Trophoblast cell (in vitro differentiated cells and primary cell): ENCODE measurements at places on chromosomes 3 and 15.

DNA sequence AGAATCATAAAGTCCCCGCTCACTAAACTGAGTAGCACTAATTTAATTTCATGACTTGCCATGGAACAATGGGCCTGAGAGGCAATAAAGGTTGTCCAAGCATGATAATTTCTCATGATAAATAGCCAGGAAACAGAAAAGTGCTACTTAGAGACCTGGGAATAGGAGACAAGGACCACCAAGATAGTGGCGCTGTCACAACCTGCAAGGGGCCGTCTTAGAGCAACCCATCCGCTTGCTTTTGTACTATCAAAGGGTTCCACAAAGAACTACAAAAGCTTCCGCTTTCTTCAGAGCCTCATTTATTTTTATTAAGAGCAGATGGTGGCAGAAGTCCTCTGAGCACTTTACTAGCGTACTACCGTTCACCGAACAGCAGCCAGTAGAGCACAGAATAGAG lies 421.7 kb upstream of the GRM7 start:
- DNase-seq, result no peak
- no peak overlapping the region for H3K4me3 ChIP-seq
- H3K36me3 ChIP-seq, result no peaks in the 10 kb centered on the region
- no peaks in the 10 kb centered on the region for H3K4me1 ChIP-seq

- H3K4me1 ChIP-seq, result no peaks in the 10 kb centered on the region
- no peaks in the 10 kb centered on the region for H3K36me3 ChIP-seq
- H3K27ac ChIP-seq, result no peak overlapping the region
- DNase-seq, result peak; percentile 83
These were observed 1.1 kb downstream of the ATP13A4 start for GRCh38 chr3:193553586-193553985.

- no peak overlapping the region for H3K4me3 ChIP-seq
- DNase-seq, result no peak
- no peaks in the 10 kb centered on the region for H3K27me3 ChIP-seq
- H3K4me1 ChIP-seq, result no peaks in the 10 kb centered on the region
- peaks cover 5% of the 10 kb centered on the region for H3K36me3 ChIP-seq
These were observed 191.8 kb upstream of the CGNL1 start for GRCh38 chr15:57184502-57184901.

DNA sequence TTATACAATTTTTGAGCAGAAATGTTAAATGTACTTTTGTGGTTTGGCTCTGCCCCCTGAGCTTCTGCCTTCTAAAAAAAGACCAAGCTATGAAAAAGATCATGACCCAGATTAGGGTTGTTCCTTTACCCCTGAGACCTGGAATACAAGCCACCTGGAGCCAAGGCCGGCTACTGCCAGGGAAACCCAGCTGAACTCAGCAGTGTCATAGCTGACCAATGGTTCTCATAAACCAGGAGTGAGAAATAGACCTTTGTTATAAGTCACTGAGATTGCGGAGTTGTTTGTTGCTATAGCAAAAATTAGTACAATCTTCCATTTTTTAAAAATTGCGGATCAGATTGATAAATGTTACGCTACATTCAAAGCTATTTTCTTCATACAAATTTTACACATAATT lies 1261.7 kb downstream of the ROBO1 start:
- no peak overlapping the region for H3K27ac ChIP-seq
- H3K4me3 ChIP-seq, result no peak overlapping the region
- no peaks in the 10 kb centered on the region for H3K27me3 ChIP-seq
- H3K4me1 ChIP-seq, result peaks cover 8% of the 10 kb centered on the region

GRCh38 chr15:90205886-90206285 lies 4.8 kb downstream of the SEMA4B start:
- peaks cover 8% of the 10 kb centered on the region for H3K4me1 ChIP-seq
- H3K36me3 ChIP-seq, result peaks cover 5% of the 10 kb centered on the region
- H3K27ac ChIP-seq, result no peak overlapping the region
- no peak overlapping the region for H3K4me3 ChIP-seq
- no peaks in the 10 kb centered on the region for H3K27me3 ChIP-seq

DNA sequence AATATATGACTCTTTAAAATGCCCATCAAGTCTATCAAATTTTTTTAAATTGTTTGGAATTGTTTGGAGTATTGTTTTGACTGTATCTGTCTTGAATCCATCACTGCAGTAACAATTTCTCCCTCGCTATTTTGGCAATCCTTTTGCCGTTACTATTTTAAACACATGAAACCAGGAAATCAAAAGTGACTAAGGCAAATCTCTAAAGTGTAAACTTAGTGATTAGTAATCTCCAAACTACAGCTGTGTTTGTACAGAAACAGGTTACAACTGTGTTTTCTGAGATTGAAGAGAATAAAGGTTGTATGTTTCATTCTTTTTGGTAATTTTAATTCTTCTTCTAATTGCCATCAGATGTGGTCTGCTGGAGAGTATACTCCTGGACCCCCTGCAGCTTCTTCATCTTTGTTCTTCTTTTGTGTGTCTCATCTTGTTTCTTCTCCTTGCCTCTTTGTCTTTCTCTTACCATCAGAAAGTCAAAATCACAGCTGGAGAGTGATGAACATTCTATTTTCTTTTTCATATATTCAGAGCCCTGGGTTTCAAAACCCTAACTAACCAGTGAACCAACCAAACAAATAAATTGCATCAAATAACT lies 465.4 kb downstream of the RBMS3 start:
- no peak for DNase-seq
- H3K4me1 ChIP-seq, result no peaks in the 10 kb centered on the region
- no peaks in the 10 kb centered on the region for H3K36me3 ChIP-seq
- H3K27me3 ChIP-seq, result no peaks in the 10 kb centered on the region

GRCh38 chr3:101381809-101382208 lies 61.4 kb upstream of the IMPG2 start:
- no peak for DNase-seq
- peaks cover 7% of the 10 kb centered on the region for H3K4me1 ChIP-seq
- no peaks in the 10 kb centered on the region for H3K27me3 ChIP-seq

GRCh38 chr15:81776976-81777375 lies 268.8 kb downstream of the MEX3B start:
- H3K4me3 ChIP-seq, result no peak overlapping the region
- no peaks in the 10 kb centered on the region for H3K27me3 ChIP-seq
- no peaks in the 10 kb centered on the region for H3K36me3 ChIP-seq
- H3K4me1 ChIP-seq, result no peaks in the 10 kb centered on the region
- no peak for DNase-seq
- no peak overlapping the region for H3K27ac ChIP-seq

GRCh38 chr3:143594206-143594605 lies 254.1 kb downstream of the SLC9A9 start:
- no peak for DNase-seq
- no peaks in the 10 kb centered on the region for H3K4me1 ChIP-seq
- H3K27me3 ChIP-seq, result no peaks in the 10 kb centered on the region
- no peaks in the 10 kb centered on the region for H3K36me3 ChIP-seq

GRCh38 chr3:62277450-62277849 lies 95.9 kb downstream of the FEZF2 start:
- H3K36me3 ChIP-seq, result no peaks in the 10 kb centered on the region
- H3K4me1 ChIP-seq, result no peaks in the 10 kb centered on the region
- no peaks in the 10 kb centered on the region for H3K27me3 ChIP-seq
- no peak overlapping the region for H3K4me3 ChIP-seq
- H3K27ac ChIP-seq, result no peak overlapping the region
- DNase-seq, result no peak

GRCh38 chr3:196688349-196688748 lies 23.7 kb downstream of the CEP19 start:
- no peaks in the 10 kb centered on the region for H3K4me1 ChIP-seq
- no peaks in the 10 kb centered on the region for H3K27me3 ChIP-seq
- no peak overlapping the region for H3K4me3 ChIP-seq
- peak; percentile 16 for DNase-seq

DNA sequence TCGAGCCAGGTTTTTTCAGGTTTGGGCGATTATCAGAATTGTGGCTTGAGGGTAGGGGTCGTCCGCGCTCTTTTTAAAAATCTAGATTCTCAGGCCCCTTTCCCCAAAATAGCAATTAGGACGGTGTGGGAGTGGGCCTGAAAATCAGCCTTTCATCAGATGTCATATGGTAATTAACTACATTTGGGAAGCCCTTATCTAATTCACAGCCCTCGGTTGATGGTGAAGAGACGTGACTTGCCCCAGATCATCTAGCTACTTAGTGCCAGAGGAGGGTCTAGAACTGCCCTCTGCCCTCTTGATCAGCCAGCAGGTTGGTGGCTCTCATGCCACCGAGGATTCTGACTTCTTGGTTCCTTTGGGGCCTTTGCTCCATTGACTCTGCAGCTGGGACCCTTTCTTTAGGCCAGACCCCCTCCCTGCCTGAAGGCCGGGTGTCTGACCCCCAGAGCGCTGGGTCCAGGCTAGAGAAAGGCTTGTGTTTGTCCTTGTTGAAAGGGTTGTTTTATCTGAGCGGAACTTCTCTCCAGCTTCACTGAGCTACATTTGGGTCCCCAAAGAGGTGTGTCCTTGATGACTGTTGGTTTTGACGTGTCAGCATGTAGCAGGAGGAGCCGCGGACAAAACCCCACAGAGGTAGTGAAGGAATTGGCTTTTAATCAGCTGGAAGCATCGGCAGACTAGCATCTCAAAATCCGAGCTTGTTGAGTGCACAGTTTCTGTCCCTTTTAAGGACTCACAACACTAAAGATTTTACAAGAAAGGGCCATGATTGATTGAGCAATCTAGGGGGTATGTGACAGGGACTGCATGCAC lies 857 bp downstream of the AEN start:
- H3K36me3 ChIP-seq, result peaks cover 21% of the 10 kb centered on the region
- H3K4me1 ChIP-seq, result peaks cover 11% of the 10 kb centered on the region
- H3K27me3 ChIP-seq, result no peaks in the 10 kb centered on the region
- peak overlapping the region; percentile 72 for H3K27ac ChIP-seq

DNA sequence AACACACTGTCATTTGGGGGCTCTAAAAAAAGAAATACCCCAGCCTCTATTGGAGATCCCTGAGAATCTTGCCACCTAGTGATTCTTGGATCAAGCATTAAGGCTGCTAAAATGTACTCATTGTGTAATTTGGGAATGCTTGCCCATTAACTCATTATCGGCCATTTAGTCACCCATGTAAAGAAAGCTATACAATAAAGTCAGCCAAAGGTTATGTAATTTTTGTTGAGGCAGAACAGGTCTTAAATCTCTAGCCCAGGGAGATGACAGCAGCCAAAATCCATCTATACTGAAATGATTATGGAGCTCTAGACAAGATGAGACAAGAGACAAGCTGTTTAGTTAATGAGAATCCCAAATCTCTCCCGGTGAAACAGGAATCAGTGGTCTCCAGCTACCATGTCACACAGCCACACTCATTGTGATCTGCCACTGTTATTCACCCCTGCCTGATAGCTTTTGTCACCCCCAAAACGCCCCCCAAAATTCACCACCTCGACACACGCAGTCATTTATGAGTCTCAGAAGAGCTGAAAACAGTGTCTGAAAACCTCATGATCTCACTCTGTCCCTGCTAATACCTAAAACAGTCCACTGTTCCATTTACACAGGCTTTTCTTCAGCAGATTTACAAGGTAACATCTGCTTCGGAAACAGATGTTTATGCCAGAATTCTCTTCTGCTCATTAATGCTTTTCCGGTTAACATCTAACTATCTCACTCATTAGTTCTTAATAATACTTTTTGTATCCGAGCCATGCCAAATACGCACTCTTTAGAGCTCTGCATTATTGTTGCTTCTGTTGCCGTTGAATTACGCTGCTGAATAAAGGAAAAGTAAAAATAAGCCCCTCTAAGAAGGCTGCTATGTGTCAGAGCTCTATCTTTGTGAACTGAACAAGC lies 138.5 kb downstream of the RORA start:
- H3K4me1 ChIP-seq, result no peaks in the 10 kb centered on the region
- H3K27ac ChIP-seq, result no peak overlapping the region
- H3K4me3 ChIP-seq, result no peak overlapping the region
- no peaks in the 10 kb centered on the region for H3K27me3 ChIP-seq
- H3K36me3 ChIP-seq, result no peaks in the 10 kb centered on the region

GRCh38 chr15:55319537-55320237 lies 665 bp downstream of the PIGB start:
- no peak for DNase-seq
- H3K27me3 ChIP-seq, result no peaks in the 10 kb centered on the region
- H3K4me1 ChIP-seq, result no peaks in the 10 kb centered on the region
- no peaks in the 10 kb centered on the region for H3K36me3 ChIP-seq

DNA sequence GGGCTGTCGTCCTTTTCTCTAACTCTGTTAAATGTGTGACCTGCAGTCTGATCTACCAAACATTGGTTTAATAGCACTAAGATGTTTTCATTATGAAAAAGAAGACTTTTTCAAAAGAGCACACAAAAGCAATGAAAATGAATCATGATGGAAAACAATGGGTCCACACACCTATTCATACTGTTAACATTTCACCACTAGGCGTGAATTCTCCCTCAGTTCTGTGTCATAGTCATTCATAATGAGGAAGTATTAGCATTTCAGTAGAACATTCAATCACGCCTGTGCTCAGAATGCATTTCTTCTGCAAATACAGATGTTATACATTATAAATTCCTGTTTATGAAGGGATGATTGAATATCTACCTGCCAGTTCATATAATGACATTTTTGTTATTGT lies 35.9 kb downstream of the EIF4E3 start:
- H3K36me3 ChIP-seq, result no peaks in the 10 kb centered on the region
- no peaks in the 10 kb centered on the region for H3K27me3 ChIP-seq
- H3K27ac ChIP-seq, result no peak overlapping the region
- H3K4me1 ChIP-seq, result peaks cover 8% of the 10 kb centered on the region
- no peak overlapping the region for H3K4me3 ChIP-seq

DNA sequence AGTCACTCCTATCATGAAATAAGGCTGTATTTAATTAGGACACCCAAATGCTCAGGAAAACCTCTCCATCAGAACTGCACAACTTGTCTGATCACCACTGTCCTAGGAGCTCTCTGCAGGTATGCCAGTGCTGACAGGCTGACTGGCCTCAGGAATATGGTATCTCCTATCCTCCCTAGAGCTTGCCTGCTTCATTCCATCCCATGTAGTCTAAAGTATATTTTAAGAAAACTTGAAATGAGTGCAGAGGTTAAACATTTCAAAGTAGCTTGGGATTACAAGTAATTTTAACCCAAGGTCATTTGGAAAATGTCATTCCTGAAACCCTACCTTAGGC lies 23.7 kb downstream of the FILIP1L start:
- H3K36me3 ChIP-seq, result no peaks in the 10 kb centered on the region
- H3K27ac ChIP-seq, result no peak overlapping the region
- peaks cover 7% of the 10 kb centered on the region for H3K4me1 ChIP-seq
- no peak overlapping the region for H3K4me3 ChIP-seq
- no peaks in the 10 kb centered on the region for H3K27me3 ChIP-seq

- no peak overlapping the region for H3K4me3 ChIP-seq
- no peaks in the 10 kb centered on the region for H3K27me3 ChIP-seq
- no peaks in the 10 kb centered on the region for H3K4me1 ChIP-seq
- no peak for DNase-seq
These were observed 123.2 kb downstream of the MFSD1 start for GRCh38 chr3:158925021-158925420.

- no peaks in the 10 kb centered on the region for H3K4me1 ChIP-seq
- H3K4me3 ChIP-seq, result no peak overlapping the region
- H3K36me3 ChIP-seq, result peaks cover 15% of the 10 kb centered on the region
- no peak overlapping the region for H3K27ac ChIP-seq
These were observed 54.3 kb downstream of the OXNAD1 start for GRCh38 chr3:16319307-16319706.

- H3K27me3 ChIP-seq, result no peaks in the 10 kb centered on the region
- no peak overlapping the region for H3K27ac ChIP-seq
- no peak for DNase-seq
- no peak overlapping the region for H3K4me3 ChIP-seq
- H3K36me3 ChIP-seq, result no peaks in the 10 kb centered on the region
- no peaks in the 10 kb centered on the region for H3K4me1 ChIP-seq
These were observed 342.8 kb upstream of the IL12A start for GRCh38 chr3:159645874-159646273.

GRCh38 chr3:46096781-46097180 lies 69.5 kb upstream of the XCR1 start:
- no peaks in the 10 kb centered on the region for H3K27me3 ChIP-seq
- no peaks in the 10 kb centered on the region for H3K4me1 ChIP-seq
- DNase-seq, result peak; percentile 71
- H3K36me3 ChIP-seq, result no peaks in the 10 kb centered on the region
- no peak overlapping the region for H3K27ac ChIP-seq
- H3K4me3 ChIP-seq, result no peak overlapping the region
